Spleen (tissue), 13 donors: ENCODE measurements at places on chromosomes 16 and 17. TPM values are rescaled to one million over a fixed set of nuclear protein-coding genes. Genes with fewer than 3 reads are reported as not detected.

DNA sequence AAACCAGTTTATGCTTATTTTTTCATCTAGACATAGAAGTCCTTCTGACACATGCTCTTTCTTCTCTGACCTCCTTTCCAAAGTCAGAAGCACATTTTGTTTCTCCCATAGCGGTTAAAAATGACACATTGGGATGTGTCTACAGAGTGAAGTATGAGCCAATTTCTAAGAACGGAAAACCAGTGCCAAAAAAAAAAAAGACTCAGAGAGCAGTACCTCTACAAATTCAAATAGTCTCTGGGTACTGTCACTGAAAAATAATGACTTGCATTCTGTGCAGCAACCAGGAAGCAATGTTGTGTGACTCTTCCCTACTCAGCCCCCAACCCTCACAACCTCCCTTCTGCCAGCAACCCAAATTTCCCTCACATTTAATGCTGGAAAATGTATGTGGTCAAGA lies 145.5 kb upstream of the PMFBP1 start:
- DNase-seq: no peak

DNA sequence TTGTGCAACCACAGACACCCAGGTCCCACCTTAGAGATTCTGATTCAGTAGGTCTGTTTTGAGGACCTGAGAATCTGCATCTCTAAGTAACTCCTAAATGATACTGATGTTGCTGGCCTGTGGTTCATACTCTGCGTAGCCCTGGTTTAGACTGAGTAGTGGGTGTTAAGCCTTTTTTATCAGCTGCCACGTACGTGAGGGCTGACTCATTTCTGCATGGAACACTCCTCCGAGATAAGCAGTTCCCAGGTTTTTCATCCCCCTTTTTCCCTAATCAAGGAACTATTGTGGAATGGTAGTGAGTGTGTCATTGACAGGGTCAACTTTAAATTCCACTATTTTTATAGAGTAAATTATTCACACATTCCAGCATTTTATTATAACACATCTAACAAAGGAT lies 26.1 kb downstream of the CDRT4 start:
- DNase-seq: no peak

- no peak for DNase-seq
These were observed 5.3 kb upstream of the HEXD start for GRCh38 chr17:82412535-82413520.

The FSCN2 gene
- total RNA-seq: 2.8 TPM

The MYADML2 gene
- total RNA-seq: not detected

The CD79B gene
- 192 TPM for total RNA-seq

The PHOSPHO1 gene
- 12.2 TPM for total RNA-seq
